ENCODE measurements at places on chromosomes 2 and 18.

GRCh38 chr2:158125756-158126498, 24.3 kb downstream of the UPP2 start:
- no peak for DNase-seq

GRCh38 chr2:173099271-173099670, 23.6 kb downstream of the MAP3K20 start:
- DNase-seq: no peak

DNA sequence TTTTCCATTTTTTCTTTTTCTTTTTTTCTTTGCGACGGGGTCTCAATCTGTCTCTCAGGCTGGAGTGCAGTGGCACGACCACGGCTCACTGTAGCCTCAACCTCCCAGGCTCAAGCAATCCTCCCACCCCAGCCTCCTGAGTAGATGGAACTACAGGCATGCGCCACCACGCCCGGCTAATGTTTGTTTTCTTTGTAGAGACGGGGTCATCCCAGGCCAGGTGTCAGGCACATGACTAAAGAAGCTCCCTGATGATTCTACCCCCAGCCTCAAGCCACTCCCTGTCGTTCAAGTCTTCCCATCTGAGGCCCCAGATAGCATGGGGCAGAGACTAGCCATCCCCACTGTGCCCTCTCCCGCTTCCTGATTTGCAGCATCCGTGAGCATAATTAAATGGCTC, 9.8 kb upstream of the FZD5 start:
- no peak for DNase-seq

GRCh38 chr2:171893196-171893823, 734 bp downstream of the SLC25A12 start:
- DNase-seq: no peak

GRCh38 chr2:174617120-174617519, 19.5 kb upstream of the WIPF1 start:
- no peak for DNase-seq

DNA sequence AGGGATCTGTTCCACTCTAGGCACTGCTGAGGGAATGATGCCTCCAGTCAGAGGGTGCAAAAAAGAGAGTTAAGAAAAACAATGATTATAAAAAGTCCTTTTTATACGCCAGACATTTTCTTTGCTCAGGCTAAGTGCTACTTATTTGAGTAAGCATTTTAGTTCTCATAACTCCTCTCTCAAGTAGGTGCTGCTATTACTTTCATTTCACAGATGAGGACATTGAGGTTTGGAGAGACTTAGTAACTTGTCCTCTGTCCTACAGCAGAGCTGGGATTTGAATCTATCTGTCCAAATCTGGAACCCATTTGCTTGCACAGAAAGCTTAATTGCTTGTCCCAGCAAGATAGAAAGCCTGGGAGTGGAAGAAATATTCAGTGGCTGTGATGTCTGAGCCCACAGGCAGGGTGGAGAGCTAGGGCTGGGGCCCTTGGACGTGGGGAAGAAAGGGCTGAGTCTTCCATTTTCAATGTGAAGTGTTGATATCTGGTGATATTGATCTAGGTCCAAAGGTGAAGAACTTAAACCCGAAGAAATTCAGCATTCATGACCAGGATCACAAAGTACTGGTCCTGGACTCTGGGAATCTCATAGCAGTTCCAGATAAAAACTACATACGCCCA, 5.8 kb downstream of the IL37 start:
- DNase-seq: no peak

DNA sequence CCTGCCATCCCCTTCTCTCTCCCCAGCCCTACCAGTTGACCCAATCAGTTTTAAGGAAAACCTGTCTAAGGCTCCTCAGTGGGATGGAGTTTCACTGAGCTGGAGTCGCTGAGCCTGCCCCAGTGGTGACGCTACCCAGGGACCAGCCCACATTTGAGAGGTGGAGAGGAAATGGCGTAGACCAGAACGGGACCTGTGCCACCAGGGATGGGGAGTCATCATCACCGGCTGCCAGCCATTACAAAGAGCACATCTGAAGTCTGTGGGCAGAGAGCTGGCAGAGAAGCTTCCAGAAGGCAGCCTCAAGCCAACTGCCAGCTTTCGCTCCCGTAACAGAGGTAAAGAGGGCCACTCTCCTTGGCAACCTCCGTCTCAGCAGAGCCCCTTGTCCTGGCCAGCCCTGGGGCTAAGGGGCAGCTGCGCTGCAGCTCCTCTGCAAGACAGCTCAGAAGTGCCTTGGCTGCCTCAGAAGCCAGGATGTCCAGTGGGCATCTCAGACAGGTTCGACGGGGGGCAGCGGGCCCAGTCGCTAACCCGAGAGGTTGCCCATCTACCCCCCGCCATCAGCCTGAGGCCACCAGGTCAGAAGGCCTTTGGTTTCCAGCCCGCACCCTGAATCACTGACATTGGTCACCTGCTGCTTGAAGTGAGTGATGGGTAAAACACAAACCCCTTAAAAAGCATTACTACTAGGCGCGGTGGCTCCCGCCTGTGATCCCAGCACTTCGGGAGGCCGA, 15.4 kb downstream of the SDC1 start:
- no peak for DNase-seq

- no peak for DNase-seq
Observed at GRCh38 chr2:144086965-144087364, 433.0 kb downstream of the ZEB2 start.

DNA sequence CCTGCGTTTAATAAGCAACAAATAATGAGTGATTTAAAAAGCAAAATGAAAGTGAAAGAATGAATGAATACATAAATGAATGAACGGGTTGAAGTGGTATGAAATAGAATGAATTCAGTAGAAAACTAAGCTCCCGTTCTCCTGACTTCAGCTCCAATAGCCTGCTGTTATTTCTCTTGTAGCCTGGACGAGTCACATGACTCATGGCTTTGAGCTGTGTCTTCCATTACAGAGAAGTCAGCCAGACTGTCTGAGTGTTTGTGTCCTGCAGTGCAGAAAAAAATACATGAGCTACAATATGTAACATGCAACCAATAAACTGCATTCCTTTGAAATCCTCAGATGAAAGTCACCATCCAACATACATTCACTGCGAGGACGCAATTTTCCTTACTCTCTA, 21.2 kb downstream of the SCG2 start:
- DNase-seq: no peak

DNA sequence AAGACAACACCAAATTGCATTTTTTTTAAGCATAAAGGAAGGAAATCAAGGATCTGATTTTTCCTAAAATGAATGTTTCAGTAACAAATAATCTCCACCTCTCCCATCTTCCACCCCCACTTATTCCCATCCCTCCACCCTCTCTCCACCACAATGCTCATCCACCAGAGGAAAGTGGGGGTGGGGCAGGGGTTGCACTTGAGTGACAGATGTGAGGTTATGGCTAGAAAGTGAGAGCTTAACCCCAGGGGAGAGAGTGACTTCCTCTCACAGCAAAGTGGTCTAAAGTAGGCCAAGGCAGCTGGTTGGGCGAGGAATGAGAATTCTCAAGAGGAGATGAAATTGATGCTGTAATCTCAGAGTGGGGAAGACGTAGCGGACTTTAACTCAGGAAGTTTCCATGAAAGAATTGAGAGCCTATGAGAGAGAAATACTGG, 104.7 kb downstream of the HNRNPLL start:
- DNase-seq: no peak

DNA sequence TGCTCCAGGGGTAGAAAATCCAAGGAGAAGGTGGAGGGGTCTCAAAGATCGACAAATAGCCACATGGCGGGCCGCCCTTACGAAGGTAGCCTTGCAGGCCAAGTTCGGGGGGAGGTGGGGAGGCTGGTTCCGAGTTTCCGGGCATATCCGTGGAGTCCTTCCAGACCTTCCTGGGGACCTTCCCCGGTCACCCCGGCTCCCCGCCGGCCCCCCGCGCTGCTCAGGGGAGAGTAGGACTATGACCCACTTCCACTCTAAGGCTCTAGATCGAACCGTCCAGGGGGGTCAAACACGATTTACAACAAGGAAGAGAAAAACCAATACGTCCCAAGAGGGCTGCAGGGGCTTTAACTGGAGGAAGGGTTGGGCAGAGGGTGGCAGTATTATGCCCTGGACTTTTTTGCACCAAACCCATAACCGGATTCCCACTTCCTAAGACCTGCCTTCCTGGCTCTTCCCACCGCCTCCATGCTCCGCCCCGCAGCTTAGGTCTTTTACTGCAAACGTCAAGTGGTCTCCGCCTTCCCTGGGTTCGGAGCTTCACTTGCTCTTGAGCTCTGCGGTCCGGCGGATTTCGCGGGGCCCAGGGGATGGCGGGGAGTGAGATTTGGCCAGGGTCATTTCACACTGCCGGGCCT, 779 bp upstream of the LYPD6 start:
- no peak for DNase-seq

GRCh38 chr2:230925443-230925878, 419 bp upstream of the GPR55 start:
- DNase-seq: no peak

- no peak for DNase-seq
Observed at GRCh38 chr2:9258501-9258900, 51.9 kb downstream of the ASAP2 start.

- DNase-seq: no peak
Observed at GRCh38 chr18:25798046-25798445, 292.4 kb downstream of the SS18 start.

GRCh38 chr2:197445746-197446145, 7.6 kb upstream of the COQ10B start:
- DNase-seq: no peak

DNA sequence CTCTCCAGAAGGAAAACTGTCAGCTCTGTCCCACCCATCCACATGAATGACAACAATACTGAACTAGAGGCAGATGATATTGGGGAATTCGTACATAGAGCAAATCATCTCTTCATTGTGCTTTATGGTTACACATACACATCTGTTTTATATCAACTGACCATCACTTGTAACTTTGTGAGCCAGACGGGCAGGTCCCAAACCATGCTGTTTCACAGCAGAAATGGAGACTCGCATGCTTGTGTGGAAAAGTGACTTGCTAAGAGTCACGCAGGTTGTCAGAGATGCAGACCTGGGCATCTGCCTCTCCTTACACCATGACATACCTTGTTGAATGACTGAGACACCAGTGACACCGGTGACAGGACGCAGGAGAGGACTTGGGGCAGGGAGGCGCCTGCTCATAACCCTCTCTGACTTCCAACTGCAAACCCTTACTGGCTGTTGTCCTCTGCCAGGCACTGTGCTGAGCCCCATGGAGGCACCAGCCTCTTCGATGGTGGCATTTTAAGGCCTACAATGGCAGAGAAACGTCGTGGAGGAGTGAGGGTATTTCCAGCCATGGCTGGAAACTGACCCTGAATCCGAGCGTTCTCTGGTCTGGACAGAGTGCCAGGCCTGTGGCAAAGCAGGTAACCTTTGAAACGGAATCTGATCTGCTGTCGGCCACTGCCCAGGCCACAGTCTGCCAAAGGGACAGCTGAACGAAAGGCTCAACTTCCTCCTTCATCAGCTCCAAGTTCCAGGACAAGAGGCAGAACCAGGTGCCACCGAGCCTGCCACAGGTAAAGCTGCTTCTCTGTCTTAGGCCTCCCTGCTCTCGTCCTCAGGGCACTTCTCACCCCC, 26.9 kb upstream of the ROCK2 start:
- no peak for DNase-seq

DNA sequence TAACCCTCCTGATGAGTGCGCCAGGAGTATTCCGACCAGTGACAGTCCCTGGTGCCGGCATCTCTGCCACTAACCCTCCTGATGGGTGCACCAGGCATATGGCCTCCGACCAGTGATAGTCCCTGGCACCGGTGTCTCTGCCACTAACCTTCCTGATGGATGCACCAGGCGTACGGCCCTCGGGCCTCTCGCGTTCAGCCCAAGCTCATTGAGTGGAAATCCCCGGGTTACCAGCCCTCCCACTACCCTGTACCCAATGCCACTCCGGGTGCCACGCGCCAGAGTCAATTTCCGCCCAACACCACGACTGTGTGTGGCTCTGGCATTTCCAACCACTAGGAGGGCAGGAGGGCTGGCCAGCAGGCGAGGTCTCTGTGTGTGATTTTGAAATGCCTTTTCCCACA, 11.7 kb upstream of the GPC1 start:
- DNase-seq: no peak

DNA sequence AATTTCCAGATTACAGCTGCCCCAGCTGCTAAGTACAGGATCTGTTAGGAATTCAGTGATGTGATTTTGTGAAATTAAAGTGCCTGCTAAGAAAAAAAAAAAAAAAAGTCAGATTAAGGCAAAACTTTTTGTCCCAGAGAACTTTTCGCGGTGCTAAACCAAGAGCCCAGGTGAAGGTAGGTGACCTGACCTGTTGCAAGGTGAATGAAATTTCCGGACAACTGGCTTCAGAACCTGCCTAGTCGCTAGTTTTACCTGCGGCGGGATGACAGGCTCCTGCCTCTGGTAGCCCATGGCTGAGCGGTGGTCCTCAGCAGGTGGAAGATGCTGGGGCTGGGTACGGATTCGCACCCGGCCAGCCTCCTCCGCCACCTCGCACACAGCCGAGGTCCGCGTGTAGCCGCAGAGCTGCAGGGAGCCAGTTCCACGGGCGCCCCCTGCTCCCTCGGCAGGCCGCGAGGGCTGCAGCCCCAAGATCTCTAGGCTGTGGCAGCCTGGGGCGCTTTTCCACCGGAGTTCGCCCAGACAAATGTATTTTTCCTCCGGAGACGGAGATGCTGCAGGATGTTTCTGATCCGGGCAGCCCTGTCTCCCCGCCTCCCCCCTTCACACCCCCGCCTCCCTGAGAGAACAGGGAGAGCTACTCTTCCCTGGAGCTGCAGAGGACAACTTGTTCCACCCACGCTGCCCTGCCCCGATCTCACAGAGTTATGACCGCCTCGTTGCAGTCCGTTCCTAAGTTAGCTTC, at the start of gene SLC38A11:
SLC38A11 (minus strand) TSS at position 572 of the 748 bp plus-strand sequence; CDS start at position 294, 278 bp downstream.
- DNase-seq: no peak

DNA sequence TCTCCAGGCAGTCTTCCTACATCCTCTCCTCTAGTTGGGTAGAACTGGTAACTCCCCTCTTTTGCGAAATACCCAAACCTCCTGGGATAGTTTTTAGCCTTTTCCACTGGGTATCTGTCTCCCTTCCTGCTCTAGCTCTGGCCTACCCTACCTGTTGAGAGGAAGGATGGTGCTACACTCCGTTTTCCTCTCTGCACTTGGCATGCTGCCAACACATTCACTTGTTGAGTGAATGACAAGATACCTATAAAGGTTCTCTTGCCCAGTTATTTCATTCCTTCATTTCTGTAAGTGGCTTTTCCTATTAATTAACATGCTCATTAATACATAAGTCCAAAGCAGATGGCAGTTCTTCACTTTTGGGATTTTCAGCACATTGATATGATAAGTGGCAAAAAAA, 293.8 kb downstream of the CNTNAP5 start:
- no peak for DNase-seq

DNA sequence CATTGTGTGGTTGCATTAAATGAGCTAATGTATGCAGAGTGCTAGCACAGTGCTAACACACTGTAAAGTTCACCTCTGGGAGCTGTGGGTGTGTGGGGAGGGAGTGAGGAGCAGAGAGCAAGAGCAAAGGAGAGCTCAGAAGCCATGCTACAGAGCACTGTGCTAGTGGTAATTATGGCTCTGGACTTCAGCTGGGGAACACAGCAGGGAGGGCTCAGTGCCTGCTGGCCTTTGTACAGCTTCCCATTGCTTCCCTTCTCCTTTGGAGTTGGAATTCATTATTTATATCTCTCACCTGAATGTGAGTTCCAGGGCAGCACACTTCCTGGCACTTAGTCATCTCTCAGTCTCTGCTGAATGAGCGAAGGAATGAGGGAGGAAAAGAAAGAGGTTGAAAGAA, 2.5 kb upstream of the PLA2R1 start:
- no peak for DNase-seq

Data from activated CD8-positive, alpha-beta memory T cell treated with anti-CD3 and anti-CD28 coated beads for 1 hour (primary cell).